Esophagus squamous epithelium (tissue), 5 donors: ENCODE measurements at places on chromosomes 4 and X. TPM values are rescaled to one million over a fixed set of nuclear protein-coding genes. Genes with fewer than 3 reads are reported as not detected.

The DCUN1D4 gene
- total RNA-seq = 16.7 TPM

DNA sequence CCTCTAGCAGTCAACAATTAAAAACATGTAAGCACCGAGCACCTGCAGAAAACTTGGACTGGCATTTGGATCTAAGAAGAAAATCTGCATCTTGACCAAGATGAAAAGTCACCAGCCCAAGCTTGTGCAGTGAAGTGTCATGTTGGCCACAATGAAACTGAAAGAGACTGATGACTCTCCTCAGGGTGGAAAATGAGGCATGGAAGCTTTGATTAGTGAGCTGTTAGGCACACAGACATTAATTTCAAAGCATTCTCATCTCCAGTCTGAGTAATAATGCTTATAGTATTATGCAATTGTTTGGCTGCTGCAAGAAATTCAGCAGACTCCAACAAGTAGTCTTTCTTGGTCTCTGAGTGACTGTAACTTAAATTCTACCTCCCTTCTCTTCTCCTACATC, 150.1 kb downstream of the AR start:
- no peak for DNase-seq

- DNase-seq = no peak
These were observed 155.7 kb downstream of the NSUN7 start for GRCh38 chr4:40905414-40905813.

DNA sequence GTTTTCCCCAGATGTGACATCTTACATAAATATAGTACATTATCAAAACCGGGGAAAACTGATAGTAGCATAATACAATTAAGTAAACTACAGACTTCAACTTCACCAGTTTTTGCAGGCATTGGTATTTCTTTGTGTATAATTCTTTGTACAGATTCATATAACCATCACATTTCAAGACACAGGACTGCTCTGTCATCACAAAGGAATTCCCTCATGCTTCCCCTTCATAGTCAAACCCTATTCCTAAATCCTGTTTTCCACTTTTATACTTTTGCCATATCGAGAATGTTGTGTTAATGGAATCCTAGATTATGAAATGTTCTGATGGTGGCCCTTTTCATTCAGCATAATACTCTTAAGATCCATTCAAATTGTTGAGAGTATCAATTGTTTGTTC, 36.0 kb downstream of the STIM2 start:
- DNase-seq = no peak

DNA sequence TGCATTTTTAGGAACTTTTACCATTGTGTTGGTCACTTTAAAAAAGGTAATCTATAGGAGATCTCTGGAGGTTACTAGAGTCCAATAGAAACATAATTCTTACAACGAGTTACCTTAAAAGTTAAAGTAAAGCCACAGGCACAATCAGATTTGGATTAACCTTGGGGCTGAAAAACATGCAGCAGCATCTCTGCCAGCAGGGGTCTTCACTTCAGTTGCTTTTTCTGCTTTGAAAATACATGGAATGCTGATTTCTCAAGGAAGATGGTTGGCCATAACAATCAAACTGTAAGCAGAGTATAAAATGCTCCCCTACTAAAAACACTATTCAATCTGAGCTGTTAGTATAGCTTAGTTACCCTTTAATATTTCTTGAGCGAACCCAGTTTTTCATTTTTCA, 1072.3 kb upstream of the PCDH10 start:
- no peak for DNase-seq

DNA sequence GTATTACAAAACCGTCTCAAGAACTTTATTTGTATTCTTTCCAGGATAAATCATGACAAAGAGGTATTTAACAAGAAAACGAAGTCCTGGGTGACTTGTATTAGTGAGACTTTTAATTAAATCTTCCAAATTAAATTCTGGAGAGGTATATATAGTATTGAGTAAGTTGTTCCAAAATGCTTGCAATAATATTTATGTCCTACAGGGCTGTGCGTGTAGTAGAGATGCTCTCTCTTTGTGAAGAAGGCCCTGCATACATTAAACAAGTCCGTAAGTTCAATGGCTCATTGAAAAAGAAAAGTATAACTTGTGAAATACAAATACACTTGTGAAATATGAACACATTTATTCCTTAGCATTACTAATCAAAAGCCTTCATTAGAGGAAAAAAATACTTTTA, 211.4 kb downstream of the ARHGAP24 start:
- no peak for DNase-seq

- DNase-seq = no peak
These were observed 184.7 kb upstream of the FRMPD4 start for GRCh38 chrX:11953615-11954014.

DNA sequence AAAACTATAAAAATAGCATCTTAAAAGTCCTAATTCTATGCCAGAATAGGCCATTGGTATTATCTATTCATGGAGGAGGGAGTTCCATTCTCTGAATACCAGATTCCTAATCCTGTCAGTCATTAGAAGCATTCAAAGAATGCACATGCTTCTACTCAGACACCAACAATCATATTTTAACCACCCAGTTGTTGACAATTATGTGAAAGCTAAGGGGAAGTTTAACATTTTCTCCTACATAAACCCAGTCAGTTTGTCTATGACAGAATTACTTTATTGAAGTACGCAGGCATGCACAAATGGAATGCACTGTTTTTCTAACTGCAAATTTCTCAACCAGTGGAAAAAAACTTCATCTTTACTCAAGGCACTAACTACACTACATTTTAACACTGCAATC, 69.6 kb upstream of the MTNR1A start:
- DNase-seq = no peak
